ENCODE measurements at places on chromosomes 1 and 21. TPM values are rescaled to one million over a fixed set of nuclear protein-coding genes. Genes with fewer than 3 reads are reported as not detected.

The OR2M7 gene
- not detected for polyA plus RNA-seq

The MAP1LC3C gene
- polyA plus RNA-seq: 1.3 TPM

The PTPN14 gene
- polyA plus RNA-seq: 15.4 TPM

DNA sequence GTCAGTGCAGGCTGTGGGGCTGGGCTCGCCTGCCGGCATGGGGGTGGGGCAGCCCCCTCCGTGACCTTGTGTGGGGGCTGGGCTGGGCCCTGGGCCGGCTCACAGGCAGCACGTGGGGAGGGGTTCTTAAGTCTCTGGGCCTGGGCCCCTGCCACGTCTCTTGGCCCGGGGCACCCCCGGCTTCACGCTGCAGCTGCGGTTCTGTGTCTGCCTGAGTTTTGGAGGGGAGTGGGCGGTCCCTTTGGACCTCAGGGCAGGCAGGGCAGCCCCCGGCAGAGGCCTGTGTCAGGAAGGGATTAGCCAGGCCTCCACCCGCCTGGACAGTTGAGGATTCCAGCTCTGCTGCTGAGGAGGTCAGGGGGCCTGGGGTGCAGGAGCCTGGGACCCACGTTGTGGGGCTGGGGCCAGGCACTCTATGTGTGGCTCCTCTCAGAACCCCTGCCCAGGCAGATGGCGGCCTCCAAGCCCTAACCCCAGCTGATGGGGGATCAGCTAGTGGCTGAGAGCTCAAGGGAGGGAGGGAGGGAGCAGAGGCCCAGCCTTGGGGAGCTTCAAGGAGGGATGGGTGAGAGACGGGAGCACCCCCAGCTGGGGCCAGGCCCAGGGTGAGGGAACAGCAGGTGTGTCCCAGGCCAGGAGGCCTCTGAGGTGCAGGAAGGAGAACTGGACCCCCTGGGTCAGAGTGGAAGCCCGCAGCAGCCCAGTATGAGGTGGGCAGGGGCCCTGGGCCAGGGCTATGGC, 1.8 kb upstream of the PLCH2 start:
- DNase-seq: no peak

- peak; percentile 44 for DNase-seq
Measured at GRCh38 chr1:8818325-8818775, 910 bp upstream of the RERE start.

- DNase-seq: peak; percentile 41
Measured at GRCh38 chr1:176719447-176719846, 256.5 kb downstream of the PAPPA2 start.

DNA sequence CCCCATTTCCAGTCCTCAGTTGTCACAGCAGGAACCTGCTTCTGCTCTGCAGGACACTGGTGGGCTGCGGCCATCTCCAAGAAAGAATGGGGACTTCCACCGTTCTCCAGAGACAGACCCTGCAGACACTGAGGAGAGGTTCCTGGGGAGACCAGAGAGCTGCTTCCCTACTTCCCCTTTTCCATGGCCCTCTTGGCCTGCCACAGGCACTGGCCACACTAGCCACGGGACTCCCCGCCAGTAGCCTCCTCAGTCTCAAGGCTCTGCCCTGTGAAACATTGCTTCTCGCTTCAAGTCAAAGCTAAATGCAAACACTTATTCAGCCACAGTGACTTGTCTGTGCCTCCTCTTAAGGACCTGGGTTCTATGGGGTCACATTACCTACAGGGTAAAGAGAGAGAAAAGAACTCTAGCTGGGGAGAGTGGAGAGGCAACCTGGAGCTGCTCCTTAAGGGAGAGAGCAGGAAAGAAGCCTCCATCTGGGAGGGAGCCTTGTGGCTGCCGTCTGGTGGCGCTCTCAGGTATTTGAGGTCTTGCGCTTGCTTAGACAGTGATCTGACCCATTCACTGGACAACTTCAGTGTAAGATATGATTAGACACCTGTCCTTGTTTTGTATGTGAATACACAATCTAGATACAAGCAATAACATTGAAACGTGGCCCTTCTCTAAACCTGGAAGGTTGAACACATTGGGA, 5.4 kb upstream of the SLAMF8 start:
- peak; percentile 20 for DNase-seq

DNA sequence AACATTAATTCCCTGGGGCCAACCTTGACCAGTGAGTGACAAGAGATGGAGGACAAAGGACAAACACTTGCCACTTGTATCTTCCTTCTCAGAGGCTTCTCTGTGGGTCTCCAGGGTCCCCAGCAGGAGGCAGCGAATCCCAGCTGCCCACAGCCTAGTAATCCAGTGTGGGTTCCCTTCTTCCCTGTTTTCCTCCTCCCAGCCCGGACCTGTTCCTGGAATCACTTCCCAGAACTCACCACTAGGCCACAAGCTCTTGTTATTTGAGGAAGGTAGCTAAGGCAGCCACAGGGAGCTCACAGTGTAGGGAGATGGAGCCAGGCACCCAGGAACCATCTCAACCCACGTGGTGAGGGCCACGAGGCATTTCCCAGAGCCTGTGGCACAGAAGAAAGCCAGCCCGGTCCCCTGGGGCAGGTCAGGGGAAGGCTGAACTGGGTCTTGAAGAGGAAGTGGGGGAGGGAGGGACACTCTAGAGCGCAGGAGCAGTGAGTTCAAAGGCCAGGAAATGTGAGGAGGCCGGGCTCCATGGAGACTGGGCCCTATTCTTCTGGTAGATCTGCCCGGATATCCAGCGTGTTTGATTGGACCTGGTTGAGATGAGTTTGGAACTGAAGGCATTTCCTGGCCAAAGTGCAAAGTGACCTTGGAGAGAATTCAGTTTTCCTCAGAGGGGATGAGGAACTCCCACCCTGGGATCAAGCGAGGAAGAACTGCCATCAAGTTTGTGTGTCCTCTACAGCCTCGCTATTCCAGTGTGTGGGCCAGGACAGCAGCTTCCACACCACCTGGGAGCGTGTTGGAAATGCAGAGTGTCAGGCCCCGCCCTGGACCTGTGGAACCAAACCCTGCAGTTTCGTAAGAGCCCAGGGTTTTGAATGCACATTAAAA, 20.3 kb upstream of the C2CD2 start:
- DNase-seq: no peak

GRCh38 chr1:164683235-164683634, 124.3 kb downstream of the PBX1 start:
- no peak for DNase-seq

- no peak for DNase-seq
Measured at GRCh38 chr1:228804640-228805413, 69.5 kb downstream of the RHOU start.

GRCh38 chr1:58885998-58886397, 102.2 kb upstream of the JUN start:
- no peak for DNase-seq

- DNase-seq: no peak
Measured at GRCh38 chr1:231338270-231339128, at the start of gene SPRTN. TSS of gene SPRTN (plus strand) at chr1:231338293. CDS start at chr1:231338384, 91 bp downstream.

- DNase-seq: no peak
Measured at GRCh38 chr1:204337036-204337429, 22.7 kb downstream of the PLEKHA6 start.

Measured in right lung (tissue), 10 donors.